ENCODE measurements at places on chromosomes 3 and 15.

DNA sequence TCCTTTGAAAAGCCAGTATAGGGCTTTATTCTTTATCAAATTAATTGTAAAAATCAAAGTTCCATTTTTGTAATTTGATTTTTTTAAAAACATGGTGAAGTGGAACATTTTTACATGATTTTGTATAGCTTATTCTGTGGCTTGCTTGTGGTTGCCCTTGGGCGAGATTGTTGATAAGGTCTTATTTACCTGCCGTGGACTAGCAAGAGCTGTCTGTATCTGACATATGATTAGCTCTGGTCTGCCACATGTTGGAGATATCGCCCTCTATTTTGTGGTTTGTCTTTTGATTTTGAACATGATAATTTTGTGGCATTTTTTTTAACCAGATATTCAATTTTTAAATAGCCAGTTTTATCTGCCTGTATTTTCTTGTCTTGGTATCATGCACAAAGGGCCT is 844 bp downstream of the PRR23E start:
- no peak for DNase-seq

GRCh38 chr15:76812381-76812780 is 92.8 kb downstream of the SCAPER start:
- no peak for DNase-seq

DNA sequence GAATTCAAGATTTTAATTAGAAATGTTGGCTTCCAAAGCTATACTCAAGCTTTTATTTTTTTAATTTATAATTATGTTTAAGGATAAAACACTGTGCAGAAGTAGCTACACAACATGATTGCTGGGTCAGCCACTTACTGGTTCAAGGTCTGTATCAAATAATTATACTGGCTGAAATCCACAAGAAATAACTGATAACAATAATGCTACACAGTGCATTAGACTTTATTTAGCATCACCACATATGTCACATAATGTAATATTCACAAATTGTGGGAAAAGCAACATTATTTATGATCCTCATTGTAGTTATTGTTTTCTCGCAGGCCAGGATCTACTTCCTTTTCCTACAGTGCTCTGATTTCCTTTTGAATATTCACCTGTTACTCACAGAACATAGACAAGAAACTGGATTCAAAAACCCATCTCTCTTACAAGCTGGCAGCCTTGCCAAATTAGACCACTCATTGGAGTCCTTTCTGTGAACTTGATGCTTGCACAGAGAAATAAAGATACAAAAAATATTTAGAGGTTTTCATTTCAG is 161.7 kb downstream of the MECOM start:
- no peak for DNase-seq

DNA sequence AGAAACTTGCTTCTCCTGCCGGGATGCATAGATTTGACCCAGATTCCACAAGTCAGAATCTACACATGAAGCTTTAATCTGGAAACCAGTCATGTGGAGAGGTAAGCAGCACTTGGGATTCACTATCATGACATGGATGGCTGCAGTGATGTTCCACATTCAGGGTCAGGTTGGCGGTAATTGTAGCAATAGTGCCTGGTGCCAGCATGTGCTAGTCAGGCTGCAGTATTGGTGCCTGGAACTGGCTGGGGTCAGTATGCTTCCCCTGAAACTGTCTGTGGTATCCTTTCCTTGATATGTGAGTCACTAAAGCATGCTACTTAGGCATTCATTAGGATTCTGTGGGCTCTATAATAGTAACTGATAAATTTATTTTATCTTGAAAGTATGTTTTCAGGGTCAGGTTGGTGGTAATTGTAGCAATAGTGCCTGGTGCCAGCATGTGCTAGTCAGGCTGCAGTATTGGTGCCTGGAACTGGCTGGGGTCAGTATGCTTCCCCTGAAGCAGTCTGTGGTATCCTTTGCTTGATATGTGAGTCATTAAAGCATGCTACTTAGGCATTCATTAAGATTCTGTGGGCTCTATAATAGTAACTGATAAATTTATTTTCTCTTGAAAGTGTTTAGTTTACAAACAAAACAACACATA is 1439.2 kb downstream of the ZPLD1 start:
- DNase-seq, result no peak

GRCh38 chr15:91050128-91050455 is 27.7 kb upstream of the VPS33B start:
- DNase-seq, result no peak

- no peak for DNase-seq
Observed at GRCh38 chr3:52182196-52182595, 15.8 kb upstream of the ALAS1 start.

- no peak for DNase-seq
Observed at GRCh38 chr3:28856796-28857195, 424.1 kb upstream of the RBMS3 start.

DNA sequence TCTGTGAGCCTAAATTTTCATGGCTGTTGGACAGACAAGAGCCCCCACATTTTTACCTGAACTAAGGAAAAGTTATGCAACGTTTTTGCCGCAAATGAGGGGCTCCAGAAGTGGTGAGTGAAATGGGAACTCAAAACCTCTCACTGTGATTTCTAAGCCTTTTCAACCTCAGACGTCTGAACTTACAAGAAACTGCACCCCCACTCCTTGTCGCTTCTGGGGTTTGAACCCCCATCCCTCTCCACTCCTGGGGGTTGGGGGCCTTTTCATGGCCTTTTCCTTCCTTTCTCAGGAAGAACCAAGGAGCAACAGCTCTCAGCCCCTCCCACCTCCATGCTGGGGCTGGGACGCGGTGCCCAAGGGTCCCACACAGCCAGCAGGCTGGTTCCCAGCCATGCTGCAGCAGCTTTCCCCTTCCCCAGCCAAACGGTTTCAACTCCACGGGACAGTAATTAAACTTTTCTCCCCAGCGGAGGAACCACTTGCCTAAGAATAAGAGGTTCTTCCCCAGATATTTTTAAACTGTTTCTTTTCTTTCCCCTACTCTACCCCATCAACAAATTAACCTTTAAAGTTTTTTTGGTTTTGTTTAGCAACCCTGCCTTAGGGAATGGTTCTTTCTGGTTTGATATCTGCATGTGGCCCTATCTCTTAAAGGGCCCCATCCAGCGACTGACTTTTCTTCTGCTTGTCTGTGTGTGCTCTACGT is 387.6 kb upstream of the CBLB start:
- DNase-seq, result no peak

- DNase-seq, result no peak
Observed at GRCh38 chr3:30696896-30697295, 90.5 kb downstream of the TGFBR2 start.

DNA sequence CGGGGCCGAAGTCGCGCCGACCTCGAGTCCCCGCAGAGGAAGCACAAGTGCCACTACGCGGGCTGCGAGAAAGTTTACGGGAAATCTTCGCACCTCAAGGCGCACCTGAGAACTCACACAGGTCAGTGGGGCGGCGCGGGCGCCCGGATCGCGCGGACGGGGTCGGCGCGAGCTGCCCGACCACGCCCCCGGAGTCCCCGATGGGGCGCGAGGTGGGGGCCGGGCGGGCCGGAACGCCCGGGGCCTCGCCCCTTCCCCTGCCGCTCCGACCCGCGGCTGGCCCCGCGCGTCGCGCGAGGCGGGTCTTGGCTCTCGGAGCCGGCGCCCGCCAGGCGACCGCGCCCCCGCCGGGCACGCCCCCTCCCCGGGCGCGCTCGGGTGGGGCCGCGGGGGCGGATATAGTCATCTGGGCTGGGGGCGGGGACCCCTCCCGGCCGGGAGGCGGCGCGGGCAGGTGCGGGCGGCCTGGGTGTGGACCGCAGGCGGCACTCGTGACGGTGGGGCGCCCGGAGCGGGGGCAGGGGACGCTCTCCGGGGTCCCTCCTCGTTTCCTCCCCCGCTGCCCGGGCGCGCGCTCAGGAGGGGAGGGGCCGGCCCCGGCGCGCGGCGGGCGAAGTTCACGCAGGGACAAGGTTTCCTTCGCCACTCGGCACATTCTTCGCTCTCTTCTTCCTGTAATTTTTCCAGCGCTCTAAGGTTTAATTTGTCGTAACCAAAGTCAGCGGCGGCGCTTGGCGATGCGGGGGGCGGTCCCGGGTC is 1.2 kb downstream of the KLF13 start:
- DNase-seq, result no peak

GRCh38 chr3:69901802-69902201 is 97.7 kb upstream of the SAMMSON start:
- DNase-seq, result no peak

- DNase-seq, result no peak
Observed at GRCh38 chr3:195095704-195096036, 175.3 kb downstream of the XXYLT1 start.

- DNase-seq, result no peak
Observed at GRCh38 chr3:72081471-72082185, 296.7 kb upstream of the PROK2 start.

- DNase-seq, result no peak
Observed at GRCh38 chr3:29503958-29504357, 223.1 kb downstream of the RBMS3 start.

- peak; percentile 63 for DNase-seq
Observed at GRCh38 chr3:96449803-96450202, 364.6 kb upstream of the EPHA6 start.

- DNase-seq, result no peak
Observed at GRCh38 chr3:65362688-65363087, 674.9 kb upstream of the ADAMTS9 start.

DNA sequence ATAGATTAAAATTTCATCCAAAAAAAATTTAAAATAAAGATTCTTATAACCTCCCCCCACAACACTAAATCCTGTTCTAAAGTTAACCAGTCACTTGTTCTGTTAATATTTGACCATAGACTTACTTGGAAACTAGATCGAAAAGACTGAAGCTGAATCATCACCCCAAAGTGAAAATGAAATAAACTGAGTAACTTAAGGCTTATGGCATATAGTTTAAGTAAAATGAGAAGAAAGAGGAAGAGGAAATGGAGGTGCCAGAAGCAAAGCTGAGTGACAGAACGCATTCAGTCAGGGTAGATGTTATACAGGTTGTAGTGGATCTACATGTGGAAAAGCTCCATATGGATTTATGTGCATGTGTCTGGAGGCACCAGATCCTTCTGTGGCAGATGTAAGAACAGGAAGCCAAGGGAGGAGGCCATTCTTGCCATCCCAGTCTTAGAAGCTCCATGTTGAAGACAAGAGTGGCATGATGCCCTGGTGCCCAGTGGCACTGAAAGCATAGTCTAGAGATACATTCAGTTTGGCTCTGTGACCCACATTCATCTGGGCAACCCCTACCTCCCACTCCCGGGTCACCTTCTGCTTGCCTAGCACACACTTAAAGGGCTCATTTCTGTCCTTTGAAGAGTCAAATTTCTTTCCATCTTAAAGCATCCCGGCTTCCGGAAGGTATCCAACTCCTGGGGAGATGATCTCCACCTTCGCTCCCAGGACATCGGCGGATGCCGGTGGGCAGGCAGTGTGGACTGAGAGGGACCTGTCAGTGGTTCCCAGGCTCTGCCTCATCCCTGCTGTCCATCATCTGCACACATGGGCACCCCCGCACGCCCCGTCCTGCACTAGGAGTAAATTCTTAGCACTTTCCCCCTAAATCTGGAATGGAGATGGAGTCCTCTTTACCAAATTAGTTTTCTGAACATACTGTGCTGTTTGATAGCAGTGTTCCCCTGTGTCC is 90.8 kb downstream of the NEO1 start:
- DNase-seq, result no peak

Data from NCI-H510A (cell line).